ENCODE measurements at places on chromosomes 12 and 14.

DNA sequence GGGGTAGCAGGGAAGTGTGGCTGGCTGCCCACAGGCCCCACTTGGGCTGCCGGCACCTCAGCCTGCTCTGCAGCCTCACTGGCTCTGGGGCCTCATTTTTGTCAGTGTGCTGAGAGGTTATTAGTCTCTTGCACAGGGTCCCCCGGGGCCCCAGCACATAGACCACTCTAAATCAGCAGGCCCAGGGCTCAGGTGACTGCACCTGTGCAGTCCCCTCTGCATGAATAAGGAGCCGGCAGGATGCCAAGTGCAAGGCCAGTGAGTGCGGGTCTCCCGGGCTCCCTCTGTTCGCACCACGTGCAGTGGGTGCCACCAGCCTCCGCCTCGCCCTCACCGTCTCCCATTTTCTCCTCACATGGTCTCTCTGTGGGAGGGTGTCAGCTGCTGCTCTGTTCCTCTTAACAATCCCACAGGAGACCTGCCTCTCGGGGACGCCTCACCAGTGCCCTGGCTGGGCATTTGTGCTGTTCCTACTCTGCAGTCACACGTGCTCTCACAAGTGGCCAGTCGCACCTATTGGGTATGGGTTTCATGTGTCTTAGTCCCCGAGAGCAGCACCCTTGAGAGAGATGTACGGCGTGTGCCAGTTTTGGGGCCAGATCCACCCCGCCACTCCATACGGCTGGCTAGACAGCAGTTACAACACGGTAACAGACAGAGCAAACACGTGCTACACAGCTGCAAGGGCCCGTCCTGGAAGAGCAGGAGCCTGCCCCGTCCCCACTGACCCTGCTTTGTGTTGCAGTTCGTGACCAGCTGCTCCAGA lies 40.4 kb downstream of the MMAB start:
- no peak for DNase-seq

DNA sequence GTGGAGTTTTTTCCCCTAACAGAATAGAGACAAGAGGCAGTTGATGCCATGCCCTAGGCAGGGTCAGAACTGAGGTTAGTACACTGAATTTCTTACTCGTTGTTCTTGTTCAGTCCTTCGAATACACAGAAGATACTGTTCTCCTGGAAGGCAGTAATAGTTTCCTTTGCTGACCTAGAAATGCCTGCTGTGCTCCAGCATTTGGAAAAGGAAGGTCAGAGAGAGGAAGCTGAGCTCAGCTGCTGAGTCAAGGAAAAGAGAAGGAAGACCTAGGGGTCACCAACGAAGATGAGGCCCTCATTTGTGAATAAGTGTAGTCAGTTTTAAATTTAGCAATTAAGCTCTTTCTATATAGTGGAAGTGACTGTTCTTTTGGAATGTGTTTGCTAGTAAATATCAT lies 100.1 kb downstream of the CRADD start:
- DNase-seq, result no peak

- DNase-seq, result no peak
Measured at GRCh38 chr12:64083285-64084210, 138.5 kb downstream of the KICS2 start.

DNA sequence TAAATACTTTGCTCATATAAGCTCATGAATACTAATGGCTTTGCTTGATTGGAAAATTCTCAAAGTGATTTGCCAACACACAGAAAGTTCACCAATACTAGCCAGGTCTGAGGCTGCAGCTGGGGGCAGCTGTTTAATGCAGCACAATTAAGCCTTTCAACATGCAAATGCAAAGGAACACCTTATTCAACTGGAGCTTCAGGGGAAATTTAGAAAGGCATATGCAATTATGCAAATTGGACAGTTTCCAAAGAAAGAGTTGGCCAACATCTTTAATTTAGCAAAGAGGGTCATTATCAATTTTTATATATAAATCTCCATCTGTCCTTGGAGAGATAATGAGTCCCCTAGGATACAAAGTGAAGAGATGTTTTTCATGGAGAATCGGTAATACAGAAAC lies 40.2 kb upstream of the OTOGL start:
- no peak for DNase-seq

DNA sequence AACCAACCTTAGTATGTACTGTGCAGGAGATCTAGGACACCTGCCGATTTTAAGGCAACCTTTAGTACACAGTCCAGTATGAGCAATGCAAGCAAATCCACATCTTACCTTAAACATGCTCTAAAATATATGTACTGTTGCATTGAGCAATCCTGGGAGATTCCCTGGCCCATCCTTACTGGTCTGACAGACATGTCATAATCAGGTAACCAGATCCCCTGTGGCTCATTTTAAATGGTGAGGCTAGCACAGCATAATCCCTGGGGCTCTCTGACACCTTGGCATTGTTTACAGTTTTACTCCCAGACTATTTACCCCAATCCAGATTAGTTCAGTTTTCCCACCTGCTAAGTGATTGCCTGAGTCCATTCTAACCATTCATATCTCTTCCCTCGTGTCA lies 15.1 kb downstream of the BMAL2 start:
- DNase-seq, result no peak

GRCh38 chr14:76812093-76812421 lies 625 bp downstream of the ANGEL1 start:
- DNase-seq, result no peak

DNA sequence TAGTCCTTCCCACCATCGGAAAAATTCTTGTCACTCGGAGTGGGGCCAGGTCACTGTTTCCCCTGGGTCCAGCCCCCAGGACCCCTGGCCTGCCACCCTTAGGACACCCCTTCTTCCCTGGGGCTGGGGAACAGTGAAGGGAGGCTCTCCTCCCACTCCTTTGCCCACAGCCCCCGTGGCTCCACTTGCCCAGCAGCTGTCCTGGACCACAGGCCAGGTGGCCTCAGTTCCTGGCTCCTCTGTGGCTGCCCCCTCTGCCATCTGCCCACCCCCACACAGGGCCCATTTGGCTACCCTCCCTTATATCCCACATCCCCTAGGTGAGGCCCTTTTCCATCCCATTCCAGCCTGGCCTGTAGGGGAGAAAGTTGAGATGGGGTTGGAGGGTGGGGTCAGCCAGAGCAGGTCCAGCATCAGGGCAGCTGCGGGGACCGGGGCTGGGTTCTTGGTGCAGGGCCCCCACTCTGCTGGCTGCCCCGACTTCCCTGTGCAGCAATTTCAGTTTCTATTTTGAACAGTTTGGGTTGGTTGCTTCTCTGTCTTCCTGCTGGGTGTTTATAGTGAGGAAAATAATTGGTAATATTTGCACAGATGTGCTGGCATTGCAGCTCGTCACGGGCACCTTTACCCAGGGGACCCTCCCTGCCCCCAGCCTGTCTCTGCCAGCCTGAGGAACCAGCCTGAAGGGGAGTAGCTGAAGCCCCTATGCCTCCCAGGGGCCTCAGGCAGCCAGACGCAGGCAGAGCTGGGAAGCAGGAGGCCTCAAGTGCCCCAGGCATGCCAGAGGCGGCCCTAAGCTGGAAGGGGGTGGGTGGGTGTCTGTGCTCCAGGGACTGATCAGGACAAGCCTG lies 23.4 kb downstream of the SYNDIG1L start:
- peak; percentile 63 for DNase-seq

GRCh38 chr12:30953257-30953656 lies 26.7 kb downstream of the TSPAN11 start:
- DNase-seq, result no peak

GRCh38 chr14:68036202-68036601 lies 216.6 kb downstream of the RAD51B start:
- no peak for DNase-seq

- no peak for DNase-seq
Measured at GRCh38 chr14:37864861-37865718, 269.7 kb downstream of the TTC6 start.

GRCh38 chr14:101905614-101906013 lies 58.8 kb upstream of the DYNC1H1 start:
- no peak for DNase-seq

GRCh38 chr14:89279649-89280232 lies 137.3 kb downstream of the FOXN3 start:
- no peak for DNase-seq

DNA sequence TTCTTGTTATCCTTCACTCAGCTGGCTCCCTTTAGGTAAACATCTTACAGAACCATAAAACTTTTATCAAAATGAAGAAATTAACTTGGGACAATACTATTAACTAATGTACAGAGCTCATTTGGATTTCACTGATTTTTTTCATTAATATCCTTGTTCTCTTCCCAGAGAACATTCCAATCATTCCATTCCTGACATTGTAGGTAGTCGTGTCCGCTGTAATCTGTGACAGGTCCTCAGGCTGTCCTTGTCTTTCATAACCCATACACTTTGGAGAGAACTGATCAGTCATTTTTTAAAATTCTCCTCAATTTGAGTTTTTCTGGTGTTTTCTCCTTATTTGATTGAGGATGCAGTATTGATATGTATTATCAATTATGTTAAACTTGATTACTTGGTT lies 916.8 kb downstream of the GALC start:
- DNase-seq, result no peak

- no peak for DNase-seq
Measured at GRCh38 chr12:108381787-108382436, 42.8 kb upstream of the CMKLR1 start.

DNA sequence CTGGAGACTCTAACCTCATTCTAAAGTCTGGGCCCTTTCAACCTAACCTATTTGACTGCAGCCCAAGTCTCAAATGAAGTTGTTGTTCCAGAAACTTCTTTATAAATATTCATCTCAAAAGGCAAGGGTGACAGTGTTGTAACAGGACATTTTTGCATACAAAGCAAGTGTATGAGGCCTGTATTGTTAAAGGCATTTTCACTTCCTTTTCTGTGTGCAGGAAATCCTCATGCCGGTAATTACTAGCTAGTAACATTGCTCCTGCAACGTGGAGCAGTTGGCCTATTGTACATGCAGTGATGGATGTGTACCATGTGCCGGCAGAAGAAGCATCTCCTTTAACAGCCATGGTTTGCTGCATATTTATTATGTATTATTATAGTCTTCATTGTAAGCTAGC lies 156.5 kb upstream of the RMST start:
- no peak for DNase-seq

DNA sequence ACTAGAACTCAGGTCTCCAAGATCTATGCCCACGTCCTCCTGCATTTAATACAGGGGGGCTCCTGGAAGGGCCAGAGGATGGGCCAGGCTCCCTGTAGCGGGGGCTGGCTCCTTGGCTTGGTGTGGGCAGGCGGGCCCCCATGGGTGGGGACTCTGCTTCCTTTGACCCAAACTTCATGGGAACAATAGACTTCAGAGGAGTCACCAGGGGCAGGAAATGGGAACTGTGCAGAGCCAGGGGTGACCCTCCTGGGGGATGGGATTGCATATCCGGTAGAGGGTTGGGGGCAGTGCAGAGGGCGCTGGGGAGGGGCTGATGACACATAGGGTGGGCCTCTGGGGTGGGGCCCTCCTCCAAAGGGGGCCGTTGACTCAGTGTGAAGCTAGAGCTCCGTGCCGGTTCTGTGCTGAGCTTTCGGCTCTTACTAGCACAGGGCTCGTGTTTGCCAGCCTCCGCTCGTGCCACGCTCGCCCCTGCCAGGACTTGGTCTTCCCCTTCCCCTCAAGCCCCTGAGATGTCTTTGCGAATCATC lies 4.6 kb downstream of the TEAD4 start:
- peak; percentile 80 for DNase-seq
